NCI-H2081 (cell line): ENCODE measurements at places on chromosomes 7 and 10.

GRCh38 chr7:116339564-116339963 lies 129.2 kb downstream of the TES start:
- DNase-seq: no peak

DNA sequence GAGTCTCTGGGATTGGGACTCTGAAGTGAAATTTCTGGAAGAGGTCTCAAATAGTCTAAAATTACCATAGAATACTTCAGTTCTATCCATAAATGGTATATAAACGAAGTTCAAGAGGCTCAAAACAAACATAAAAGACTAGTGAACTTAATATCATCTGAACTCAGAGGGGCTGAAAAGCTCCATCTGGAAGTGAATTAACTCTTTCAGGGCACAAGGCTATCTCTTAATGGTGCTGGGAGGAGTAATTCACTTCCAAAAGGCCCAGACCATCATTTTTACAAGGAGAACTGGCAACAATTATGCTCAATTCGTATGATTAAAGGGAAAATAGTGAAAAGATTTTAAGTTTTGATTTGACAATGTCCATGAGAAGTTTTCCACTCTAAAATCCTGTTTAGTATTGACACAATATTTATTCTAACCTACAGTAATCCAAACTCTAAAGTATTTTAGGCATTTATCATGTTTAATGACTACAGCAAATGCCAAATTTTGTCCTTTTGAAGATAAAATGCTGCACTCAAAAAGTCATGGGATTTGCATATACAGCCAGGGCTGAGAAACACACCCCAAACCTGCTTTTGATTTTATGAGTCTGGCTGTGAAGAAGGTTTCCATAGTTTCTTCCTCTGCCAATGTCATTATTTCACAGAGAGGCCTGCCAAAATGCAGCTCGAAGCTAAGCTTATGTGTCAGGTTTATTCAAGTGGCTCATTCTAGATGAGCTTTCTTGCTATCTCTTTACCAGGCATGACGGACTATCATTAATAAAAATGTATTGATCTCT lies 143.9 kb downstream of the HIBADH start:
- no peak for DNase-seq

GRCh38 chr7:105444342-105444987 lies 55.7 kb upstream of the SRPK2 start:
- no peak for DNase-seq

DNA sequence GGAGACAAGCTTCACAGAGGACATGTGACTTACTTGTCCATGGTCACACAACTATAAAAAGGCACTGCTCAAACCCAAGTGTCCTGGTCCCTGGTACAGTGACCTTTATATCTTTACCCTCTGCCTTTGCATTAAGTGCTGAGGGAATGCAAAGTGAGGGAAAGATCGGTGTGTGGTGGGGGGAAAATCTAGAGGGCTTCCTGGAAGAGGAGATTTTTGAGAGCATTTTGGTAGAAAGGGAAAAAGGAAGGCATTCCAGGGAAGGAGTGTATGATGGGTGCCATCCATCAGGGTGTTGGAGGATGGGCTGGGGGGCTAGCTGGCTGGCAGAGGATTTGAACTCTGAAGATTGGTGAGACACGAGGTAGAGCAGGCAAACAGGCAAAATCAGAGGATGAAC lies 9.3 kb downstream of the ZNF503 start:
- no peak for DNase-seq

DNA sequence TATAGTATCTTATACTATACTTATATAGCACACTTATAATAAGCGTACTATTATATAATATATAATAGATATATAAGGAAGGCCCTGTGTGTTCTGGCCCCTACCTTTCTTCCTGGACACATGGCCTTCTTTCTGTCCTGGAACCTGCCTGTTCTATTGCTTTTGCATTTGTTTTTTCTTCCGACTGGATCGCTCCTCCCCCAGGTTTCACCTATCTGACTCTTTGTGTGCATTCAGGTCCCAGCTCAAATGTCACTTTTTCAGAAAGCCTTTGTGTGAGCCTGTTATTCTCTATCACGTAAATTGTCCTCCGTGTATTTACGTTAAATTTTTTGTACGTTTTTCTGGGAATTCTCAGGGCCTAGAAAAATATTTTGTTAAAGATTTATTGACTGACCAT lies 2.9 kb upstream of the TRIM8 start:
- DNase-seq: peak; percentile 12

GRCh38 chr10:110610308-110610774 lies 33.8 kb upstream of the RBM20 start:
- DNase-seq: peak; percentile 14

DNA sequence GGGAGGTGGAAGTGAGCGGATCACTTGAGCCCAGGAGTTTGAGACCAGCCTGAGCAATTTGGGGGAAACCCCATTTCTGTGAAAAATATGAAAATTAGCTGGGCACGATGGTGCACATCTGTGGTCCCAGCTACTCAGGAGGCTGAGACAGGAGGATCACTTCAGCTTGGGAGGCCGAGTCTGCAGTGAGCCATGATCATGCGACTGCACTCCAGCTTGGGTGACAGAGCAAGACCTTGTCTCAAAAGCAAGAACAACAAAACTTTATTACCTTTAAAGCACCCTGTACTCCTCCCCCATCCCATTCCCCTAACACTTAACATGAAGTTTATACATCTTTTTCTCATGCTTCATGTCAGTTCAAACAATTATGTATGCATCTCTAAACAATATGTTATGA lies 1.3 kb upstream of the TMEM248 start:
- DNase-seq: no peak

- DNase-seq: no peak
These were observed 80.5 kb downstream of the MACC1 start for GRCh38 chr7:20136647-20137046.

DNA sequence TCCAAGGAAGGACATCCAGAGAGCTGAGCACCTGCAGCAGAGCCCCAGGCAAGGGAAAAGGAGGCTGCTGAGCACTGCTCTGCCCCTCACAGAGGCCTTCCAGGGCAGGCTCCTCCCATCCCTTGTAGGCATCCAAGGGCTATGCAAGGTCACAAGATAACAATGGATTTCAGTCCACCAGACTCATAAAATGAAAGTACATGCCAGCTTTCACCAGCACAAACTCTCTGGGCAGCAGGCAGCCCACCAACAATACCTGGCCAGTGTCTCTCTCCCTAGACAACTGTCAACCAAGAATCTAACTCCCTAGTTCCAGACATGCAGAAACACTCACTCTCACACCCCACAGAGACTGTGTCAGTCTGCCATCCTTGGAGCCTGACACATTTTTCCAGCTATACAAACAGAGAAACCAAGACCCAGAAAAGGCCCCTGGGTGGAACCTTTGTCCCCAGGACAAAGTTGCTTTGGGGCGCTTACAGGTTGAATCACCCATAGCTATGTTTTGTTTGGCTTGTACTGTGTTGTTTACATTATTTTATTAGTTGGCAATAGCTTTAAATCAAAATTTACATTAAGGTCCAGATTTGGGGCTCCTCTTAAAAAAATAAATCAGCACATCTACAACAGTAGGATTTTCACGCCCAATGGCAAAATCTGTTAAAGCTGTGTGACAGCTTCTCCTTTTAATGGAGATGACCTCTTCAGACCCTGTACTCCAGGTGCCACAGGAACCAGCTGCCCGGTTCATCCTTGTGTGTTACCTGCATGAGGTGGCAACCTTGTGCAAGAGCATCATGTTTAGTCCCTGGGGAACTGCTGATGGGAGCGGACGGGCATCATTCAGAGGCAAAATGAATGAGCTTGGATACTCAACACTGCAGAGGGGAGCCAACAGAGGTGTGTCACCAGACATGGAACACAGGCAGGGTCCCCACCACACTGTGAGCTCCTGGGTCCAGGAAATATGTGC lies 5.2 kb downstream of the GRID1 start:
- DNase-seq: no peak

- DNase-seq: no peak
These were observed 64.2 kb upstream of the MEOX2 start for GRCh38 chr7:15750727-15751126.

- no peak for DNase-seq
These were observed 3.2 kb downstream of the HOXA11 start for GRCh38 chr7:27181795-27182275.

- no peak for DNase-seq
These were observed 231.3 kb upstream of the GRB10 start for GRCh38 chr7:51013861-51014511.

- DNase-seq: no peak
These were observed 53.4 kb upstream of the FHIP2A start for GRCh38 chr10:114767986-114768821.

DNA sequence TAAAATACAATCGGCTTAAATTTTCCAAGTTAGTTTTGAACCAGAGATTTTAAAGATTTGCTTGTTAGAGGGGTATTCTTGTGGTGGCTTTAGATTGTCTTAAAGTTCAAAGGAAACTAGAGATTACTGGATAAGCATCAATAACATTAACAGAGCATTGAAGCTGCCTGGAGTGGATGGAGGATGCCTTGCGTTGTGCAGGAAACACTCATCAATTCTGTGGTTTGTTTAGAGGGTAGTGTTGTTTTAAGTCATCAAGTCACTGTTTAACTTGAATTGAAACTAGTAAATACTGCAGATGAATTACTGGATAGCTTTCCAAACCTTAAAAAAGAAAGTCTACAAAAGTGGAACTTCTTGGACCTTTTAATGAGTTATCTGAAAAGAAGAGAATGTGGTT lies 218.6 kb downstream of the CELF2 start:
- DNase-seq: no peak

DNA sequence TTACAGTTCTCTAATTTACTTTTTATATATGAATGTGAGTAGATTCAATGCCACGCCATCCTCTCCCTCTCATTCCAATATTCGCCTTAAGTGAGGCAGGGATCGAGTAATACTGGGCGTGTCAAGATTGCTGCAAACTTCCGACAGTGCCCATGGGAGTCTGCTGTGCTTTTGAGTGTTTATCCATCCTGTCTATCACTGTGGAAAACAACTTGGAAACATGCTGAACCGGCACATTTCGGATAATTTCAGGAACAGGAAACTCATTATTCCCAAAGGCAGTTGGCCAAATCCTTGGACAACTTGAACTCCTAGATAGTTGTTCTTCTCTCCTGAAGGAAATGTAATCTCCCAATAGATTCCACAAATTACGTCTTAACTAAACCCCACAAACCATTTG lies 28.5 kb downstream of the PIP4K2A start:
- DNase-seq: no peak

- no peak for DNase-seq
These were observed 331.9 kb downstream of the ACTR3B start for GRCh38 chr7:153091477-153091876.

DNA sequence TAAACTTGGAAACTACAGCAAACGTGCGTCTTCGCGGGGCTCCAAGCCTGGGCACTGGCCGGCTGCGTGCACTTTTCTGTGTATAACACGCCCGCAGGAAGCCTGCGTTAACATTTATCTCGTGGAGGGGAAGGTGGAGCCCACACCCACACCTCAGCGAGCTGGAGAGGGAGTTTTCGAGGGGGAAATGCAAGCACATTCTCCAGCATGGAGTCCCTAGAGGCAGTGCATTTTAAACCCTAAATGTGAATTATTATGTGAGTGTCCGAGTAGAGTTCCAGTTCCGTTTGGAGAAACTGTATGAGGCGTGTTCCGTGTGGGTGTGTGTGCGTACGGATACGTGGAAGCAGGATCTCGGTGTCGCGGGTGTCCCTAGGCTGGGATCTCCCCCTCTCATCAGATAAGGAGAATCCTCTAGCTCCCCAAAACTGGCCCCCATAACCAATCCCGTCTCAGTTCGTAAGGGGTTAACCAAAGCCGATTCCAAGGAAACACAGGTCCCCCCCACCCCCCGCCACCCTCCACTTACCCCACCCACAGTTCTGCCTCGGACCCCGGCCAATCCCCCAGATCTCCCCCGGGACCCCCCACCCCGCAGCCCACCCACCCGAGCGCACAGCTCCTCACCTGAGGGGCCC lies 403 bp downstream of the CDK6 start:
- no peak for DNase-seq

- no peak for DNase-seq
These were observed 110.6 kb downstream of the TCERG1L start for GRCh38 chr10:131200856-131201470.

GRCh38 chr10:618229-618989 lies 71.1 kb downstream of the DIP2C start:
- DNase-seq: no peak

DNA sequence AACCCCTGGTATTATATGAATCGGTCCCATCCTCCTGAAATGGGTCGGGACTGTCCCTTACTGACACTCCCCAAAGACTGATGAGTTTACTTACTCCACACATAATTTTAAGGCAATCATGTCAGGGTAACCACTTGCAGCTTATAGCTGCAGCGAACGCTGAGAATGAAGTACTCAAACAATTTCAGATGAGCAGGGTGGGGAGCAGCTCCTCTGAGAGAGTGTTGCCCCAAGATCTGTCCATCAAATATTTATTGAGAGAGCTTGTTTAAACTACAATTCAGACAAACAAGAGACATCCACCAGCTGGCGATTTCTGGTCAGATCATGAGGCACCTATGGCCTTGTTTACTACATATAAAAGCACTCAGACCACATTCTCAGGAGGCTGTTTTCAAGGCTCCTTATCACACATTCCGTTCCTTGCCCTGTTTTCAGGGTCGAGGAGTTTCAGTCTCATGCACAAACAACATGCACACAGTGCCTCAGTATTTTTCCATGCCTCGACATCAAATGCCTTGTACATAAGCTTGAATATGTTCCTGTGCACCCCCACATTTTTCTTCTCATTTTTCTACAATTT lies 80.1 kb downstream of the THSD7A start:
- DNase-seq: no peak

GRCh38 chr7:136006208-136006607 lies 29.0 kb upstream of the MTPN start:
- DNase-seq: no peak

GRCh38 chr10:14040787-14041631 lies 289.7 kb downstream of the FRMD4A start:
- DNase-seq: no peak

- DNase-seq: peak; percentile 30
These were observed at the start of gene TMEM176A for GRCh38 chr7:150800581-150801241. TSS of gene TMEM176A (plus strand) at chr7:150800769. CDS start at chr7:150801551, 782 bp downstream.

- no peak for DNase-seq
These were observed 3.1 kb upstream of the ARPC1B start for GRCh38 chr7:99371376-99371920.

- DNase-seq: no peak
These were observed 98.6 kb upstream of the FGFR2 start for GRCh38 chr10:121696854-121697253.

- no peak for DNase-seq
These were observed 46.4 kb upstream of the ATRNL1 start for GRCh38 chr10:115046686-115047236.

DNA sequence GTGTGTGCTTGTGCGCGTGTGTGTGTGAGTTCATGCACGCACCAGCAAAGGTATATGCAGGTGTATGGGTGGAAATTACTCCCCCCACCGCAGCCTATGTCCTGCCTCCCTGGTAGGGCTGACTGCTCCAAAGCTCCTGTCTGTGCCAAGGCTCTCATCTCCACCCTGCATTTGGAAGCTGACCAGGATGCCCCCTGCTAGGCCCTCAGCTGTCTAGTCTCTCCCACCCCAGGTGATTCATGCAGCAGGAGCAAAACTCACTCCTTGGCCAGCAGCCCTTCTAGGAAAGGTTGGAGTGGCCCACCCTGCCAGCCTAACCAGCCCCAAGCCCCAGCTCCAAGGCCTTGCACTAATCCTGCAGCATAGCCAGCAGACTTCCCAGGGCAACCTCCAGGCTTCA lies 148.4 kb downstream of the GRID1 start:
- peak; percentile 66 for DNase-seq
